Motor neuron (in vitro differentiated cells): ENCODE measurements at places on chromosomes 2 and 18. TPM values are rescaled to one million over a fixed set of nuclear protein-coding genes. Genes with fewer than 3 reads are reported as not detected.

Gene DUSP19
- 3.5 and 3.9 TPM in 2 replicates for total RNA-seq

Gene GPR17
- total RNA-seq, result 0.27 and 0.41 TPM in 2 replicates

Gene ITPRIPL1
- total RNA-seq, result 0.66 and 1.6 TPM in 2 replicates

Gene SP5
- total RNA-seq, result 0.16 TPM in 1 of 2 replicates, not detected in the other

Gene RAB31
- total RNA-seq, result 8.0 and 9.6 TPM in 2 replicates

Gene FEV
- total RNA-seq, result 4.6 and 6.5 TPM in 2 replicates

Gene TUBA4B
- total RNA-seq, result 0.28 TPM in 1 of 2 replicates, not detected in the other

Gene UGT1A10
- total RNA-seq, result 0.21 TPM in 1 of 2 replicates, not detected in the other

Gene SERPINB2
- total RNA-seq, result not detected in 2 replicates

Gene IL1B
- not detected in 2 replicates for total RNA-seq
